ENCODE measurements at places on chromosomes 12 and 14.

DNA sequence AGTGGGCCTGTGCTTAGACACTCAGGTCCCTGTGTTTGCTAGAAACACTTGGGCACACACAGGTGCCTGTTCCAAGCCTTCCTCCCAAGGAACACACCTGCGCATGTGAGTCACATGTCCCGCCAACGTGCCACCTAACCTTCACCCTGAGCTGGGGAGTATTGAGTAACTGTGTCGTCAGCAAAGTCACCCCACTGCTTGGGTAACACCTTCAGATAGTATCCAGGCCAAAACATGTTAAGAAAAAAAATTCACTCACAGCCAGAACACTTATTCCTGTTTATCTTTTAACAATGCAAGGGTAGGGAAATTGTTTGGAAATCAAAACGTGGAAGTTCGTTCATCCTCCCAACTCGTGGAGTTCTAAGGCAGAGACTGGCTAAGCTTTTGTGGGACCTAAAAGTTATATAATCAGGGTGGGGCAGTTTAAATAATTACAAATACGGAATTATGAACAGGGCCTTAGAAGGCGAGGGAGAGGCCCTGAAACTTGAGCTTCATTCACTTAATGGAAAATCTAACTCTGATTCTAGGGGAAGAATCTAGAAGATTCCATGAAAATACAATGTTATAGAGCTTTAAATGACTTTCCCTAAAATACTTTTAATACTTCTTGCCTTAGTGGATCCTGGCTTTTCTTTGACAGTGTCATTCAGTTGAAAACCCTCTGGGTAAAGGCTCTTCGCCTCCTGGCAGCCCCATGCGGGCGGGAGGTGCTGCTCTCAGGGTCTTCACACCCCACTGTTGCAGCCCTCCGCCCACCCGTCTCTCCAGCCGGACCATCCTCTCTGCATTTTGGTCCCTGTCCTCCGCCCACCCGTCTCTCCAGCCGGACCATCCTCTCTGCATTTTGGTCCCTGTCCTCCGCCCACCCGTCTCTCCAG is 30.3 kb upstream of the ADIPOR2 start:
- ATAC-seq = no peak

- peak; percentile 70 for ATAC-seq
These were observed at the start of gene KLC1 for GRCh38 chr14:103628684-103629502. Gene KLC1 (plus strand): TSS chr14:103629211. CDS start chr14:103654565, 25,354 bp downstream.

DNA sequence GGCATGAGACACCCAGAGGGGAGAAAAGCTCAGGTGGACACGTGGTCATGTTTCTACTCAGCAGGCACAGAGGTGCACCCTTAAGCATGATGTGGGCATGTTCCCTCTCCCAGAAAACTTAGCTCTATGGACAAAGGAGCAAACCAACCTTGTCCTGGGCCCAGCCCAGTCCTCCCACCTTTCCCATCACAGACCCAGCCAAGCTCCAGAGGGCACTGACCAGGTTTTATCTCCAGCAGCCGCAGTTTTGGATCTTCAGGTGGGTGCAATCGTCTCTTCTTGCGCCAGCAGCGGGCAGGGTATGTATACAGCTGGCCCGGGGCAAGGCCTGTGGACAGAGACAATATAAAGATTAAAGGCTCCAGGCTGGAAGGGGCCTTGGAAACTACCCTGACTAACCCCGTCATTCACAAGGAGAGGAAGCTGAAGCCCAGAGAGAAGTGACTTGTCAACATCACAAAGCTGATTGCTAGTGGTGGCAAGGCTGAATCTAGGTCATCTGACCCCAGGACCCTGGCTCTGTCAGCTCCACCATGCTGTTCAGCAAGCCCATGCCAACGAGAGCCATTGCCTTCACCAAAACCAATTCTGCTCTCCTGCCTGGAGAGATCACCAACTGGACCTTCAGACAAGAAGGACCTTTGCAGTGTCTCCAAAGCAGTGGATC is 140.7 kb downstream of the DPF3 start:
- ATAC-seq = no peak

GRCh38 chr12:27844366-27845090 is 64.5 kb upstream of the MANSC4 start:
- no peak for ATAC-seq

DNA sequence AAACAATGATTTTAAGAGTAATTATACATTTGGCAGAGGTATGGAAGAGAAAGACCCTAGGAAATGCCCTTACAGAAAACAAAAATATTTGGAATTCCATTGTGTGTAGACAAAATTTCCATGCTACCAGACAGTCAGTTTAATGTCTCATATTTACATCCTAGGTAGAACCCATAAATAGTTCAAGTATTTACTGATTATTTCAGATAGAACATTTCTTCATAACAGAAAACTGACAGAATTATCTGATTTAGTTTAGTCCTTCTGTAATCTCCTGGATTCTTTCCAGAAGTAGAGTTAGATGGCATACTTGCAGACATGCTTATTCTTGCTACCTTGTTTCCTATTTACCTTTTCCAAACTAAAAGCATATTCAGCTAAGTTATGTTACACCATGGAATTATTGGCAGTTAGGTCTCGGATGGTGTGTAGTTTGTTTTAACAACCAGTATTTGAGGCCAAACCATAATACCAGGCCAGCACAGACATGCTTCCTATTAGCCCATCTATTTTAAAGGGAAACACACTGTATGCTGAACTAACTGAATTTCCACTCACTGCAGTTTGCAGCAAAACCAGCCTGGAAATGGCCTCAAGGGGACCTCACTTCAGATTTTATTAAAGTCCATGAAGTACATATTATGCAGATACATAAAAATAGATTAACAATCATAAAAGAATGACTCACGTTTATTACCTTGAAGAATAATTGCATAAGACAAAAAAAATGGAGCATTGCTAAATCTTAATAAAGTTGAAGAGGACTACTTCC is 126.6 kb upstream of the LRIG3 start:
- peak; percentile 91 for ATAC-seq

DNA sequence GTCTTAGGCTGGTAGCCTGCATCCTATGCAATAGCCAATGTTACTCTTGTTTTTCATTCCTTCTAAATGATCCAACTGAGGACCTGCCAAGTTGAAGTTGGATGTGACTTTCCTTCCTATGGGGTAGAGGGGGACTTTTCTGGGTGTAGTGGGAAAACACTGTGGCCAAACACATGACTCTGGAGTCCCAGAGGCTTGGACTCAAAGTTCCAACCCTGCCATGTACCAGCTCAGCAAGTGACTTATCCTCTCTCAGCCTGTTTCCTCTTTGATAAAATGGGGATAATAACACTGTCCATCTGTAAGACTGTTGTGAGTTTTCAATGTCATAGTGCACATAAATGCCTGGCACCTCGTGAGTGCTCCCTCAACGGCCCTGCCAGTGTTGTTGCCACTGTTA is 97.0 kb downstream of the ZFP36L1 start:
- ATAC-seq = peak; percentile 25

DNA sequence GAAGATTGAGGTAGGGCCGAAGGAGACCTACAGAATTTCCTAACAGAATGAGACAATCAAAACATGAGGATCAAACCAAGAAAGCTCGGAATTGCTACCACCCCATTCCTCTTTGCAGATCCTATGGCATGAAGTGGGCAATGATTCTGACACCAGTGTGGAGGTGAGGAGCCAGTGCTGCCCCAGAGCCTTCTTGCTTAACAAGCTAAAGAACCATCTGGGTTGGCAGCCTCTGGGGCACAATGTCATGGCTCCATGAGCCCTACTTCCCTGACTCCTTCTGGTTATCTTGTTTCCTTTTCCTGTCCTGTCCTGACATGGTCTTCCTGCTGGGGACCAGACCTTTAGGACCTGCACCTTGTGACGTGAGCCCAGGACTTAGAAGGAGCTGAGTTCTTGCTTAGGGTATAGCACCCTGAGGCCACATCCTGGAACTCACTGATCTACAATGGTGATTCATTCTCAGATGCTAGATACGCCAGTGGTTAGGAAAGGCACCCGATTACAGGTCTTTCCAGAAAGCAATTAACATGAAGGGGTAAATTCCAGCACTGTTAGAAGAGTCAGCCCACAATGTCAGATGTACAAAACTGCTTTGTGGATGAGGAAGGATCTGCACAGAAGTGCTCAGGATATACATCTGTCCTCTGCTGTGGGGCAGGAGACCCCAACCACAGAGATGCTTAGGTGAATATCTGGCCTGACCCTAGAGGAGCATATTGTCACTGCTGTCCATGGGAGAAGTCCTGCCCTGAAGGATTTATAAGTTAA is 324.2 kb downstream of the ZFP36L1 start:
- ATAC-seq = no peak

- no peak for ATAC-seq
These were observed 114.7 kb downstream of the NTF3 start for GRCh38 chr12:5546616-5547015.

DNA sequence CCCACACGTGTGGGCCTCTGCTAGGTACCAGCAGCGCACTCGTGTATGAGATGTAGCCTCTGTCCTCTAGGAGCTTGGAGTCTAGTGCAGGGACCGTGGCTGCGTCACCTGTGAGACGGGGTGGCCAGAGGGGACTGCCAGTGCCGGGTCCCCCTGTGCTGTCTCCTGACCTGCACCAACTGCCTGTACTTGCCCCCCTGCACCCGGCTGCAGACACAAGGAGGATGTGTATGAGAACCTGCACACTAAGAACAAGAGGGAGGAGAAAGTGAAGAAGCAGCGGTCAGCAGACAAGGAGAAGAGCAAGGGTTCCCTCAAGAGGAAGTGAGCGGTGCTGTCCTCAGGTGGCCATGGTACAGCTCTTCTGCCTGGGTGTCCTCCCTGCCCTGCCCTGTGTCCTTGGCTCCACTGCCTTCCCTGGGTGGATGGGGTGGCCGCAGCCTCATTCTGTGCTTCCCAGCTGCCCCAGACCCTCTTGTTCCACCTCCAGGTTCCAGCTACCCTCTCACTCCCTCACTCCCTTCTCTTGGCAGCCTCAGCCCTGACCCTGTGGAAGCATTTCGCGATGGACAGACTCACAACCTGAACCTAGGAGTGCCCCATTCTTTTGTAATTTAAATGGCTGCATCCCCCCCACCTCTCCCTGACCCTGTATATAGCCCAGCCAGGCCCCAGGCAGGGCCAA is 9.6 kb downstream of the PTPN6 start:
- ATAC-seq = peak; percentile 36

- ATAC-seq = no peak
These were observed 77.7 kb downstream of the MAP3K9 start for GRCh38 chr14:70731447-70732239.

GRCh38 chr14:90379106-90379505 is 17.7 kb upstream of the CALM1 start:
- ATAC-seq = no peak

- no peak for ATAC-seq
These were observed 30.3 kb downstream of the NFKBIA start for GRCh38 chr14:35374263-35374712.

DNA sequence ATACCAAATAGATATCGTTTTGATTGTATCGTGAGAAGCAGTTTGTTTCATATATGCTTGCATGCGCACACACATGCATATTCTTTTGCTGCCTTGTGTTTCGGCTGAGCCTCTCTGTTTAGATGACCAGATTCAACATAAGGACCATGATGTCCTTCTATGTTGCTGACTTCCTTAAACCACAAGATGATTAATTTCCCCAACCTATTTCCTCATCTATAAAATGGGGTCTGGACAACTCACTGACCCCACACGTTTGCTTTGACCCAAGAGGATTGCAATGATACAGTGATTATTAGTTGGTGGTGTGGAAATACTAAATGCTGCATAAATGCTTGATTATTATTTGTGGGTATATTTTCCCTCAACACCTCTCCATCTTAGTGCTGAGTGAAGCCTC is 16.8 kb upstream of the FOS start:
- no peak for ATAC-seq

DNA sequence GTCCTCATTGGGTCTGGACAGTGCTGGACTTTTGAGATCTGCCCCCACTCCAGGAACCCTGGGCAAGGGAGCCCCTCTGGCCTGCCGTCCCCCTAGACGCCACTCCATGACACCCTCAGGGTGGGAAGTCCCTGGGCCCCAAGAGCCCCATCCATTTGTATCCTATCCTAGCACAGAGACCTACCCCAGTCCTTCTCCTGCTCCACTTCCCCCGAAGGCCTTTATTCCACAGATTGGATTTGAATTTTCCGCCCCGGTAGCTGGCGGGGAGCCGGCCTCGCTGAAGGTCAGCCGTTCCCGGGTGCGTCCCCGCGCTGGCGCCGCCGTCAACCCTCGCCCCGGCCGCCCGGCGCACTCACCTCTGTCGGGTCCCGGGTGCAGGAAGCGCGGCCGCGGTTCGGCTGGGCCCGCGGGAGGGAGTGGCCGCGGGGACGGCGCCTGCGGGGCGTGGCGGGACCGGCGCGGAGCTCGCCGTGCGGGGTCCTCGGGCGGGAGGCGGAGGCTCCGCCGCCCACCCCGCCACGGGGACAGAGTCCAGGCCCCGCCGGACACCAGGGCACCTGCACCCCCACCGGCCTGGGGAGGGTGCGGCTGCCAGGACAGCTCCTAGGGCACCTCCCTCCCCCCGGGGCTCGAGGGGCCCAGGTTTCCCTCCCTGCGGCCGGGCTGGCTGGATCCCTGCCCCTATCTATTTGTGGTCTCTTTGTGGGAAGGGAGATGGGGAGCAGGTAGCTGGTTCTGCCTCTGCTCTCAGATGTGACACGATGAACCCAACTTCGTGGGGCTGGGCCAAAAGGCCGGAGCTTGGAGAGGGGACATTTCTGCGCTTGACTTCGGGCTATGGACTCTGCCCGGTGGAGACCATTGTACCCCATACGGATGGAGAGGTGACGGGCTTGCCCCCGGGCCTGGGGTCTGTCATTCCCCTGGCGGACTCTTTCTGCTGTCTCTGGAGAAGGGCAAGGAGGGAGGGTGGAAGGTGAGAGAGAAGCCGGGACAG is 19.9 kb upstream of the GPR68 start:
- no peak for ATAC-seq

GRCh38 chr14:44778604-44779003 is 183.1 kb downstream of the KLHL28 start:
- no peak for ATAC-seq

- ATAC-seq = no peak
These were observed 120.1 kb upstream of the FZD10 start for GRCh38 chr12:130041983-130042812.

- ATAC-seq = no peak
These were observed 165.4 kb downstream of the FLRT2 start for GRCh38 chr14:85695300-85695699.

- no peak for ATAC-seq
These were observed 196.2 kb downstream of the CACNA1C start for GRCh38 chr12:2248901-2249381.

- ATAC-seq = no peak
These were observed 55.1 kb downstream of the IFT81 start for GRCh38 chr12:110179291-110179690.

- no peak for ATAC-seq
These were observed 168.7 kb downstream of the GALC start for GRCh38 chr14:87824266-87824665.

DNA sequence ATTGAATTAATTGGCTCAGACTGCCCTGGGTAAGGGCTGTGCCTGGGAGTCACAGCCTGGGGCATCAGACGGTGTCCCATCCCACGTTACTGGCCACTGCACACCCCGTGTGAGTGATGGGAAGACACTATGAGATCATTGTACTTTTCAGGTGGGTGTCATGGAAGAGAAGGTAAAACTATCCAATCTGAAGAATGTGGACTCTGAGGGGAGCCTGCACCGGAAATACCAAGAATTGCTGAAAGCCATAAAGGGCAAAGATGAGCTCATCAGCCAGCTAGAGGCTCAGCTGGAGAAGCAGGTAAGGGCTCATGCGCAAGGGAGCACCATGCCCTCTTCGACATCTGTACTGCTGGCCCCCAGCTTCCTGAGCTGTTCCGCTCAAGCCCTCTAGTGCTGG is 24.0 kb downstream of the PLEKHH1 start:
- no peak for ATAC-seq

GRCh38 chr14:96320605-96321004 is 42.5 kb downstream of the ATG2B start:
- no peak for ATAC-seq

- ATAC-seq = no peak
These were observed 129.2 kb downstream of the DIP2B start for GRCh38 chr12:50633955-50634354.

- no peak for ATAC-seq
These were observed 44.5 kb downstream of the LRTM2 start for GRCh38 chr12:1864867-1865266.

Measured in SK-N-SH treated with all-trans-retinoic acid at 6 μM for 48 hours (cell line).